GM18507 (cell line): ENCODE measurements at places on chromosomes 1 and 21.
A peak's percentile ranks its signal among the peaks of the same experiment; 100 is the strongest.

- DNase-seq: no peak
Measured at GRCh38 chr1:37085393-37085792, 51.1 kb upstream of the GRIK3 start.

DNA sequence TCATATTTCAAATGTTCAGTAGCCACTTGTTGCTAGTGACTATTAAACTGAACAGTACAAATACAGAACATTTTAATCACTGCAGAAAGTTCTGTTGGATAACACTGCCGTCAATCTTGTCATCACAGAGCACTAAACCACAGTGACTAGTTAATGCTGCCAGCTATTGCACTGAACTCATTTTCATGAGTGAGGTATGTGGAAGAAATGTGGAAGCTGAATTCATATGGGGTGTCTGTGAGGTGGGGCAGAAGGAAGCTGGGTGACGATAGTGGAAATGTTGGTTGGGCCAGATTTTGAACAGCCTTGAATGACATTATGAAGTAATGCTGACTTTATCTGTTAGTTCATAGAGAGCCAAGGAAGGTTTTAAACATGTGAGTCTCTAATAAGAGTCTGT is 49.6 kb downstream of the OSBPL9 start:
- no peak for DNase-seq

DNA sequence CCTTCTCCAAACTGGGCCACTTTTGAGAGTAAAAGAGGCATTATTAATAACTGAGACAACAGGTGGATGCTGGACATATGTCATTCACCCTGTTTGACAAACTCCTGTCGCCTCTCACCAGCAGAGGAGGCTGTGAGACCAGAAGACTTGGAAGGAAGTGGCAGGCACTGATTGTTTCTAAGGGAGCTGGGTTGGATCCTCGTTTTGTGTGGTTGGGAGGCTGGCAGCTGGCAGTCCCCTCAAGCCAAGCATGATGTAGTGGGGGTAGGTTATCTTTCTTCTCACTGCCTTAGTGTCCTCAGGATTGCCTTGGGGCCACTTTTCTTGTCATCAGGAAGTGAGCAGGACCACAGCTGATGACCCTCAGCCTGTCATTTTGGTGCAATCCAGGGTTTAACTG is 86.5 kb upstream of the KCNJ15 start:
- peak; percentile 8 for DNase-seq

DNA sequence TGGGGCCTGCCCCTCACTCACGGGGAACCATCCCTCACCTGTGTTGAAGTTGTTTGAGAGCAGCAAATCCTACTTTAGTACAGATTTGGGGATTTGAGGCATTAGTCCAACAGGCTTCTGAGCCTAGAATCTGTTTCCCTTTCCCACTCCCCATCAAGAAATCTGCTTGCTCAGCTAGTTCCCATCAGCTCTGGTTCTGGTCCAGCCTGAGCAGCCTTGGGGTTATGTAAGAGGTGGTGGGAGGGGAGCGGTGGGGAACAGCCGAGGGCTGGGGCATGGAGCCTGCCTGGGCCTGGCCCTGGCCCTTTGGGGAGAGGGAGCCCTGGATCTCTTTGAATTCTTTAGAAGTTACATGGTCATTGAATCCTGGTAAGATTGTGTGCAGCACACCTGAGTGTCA is 4.1 kb downstream of the GSTM5 start:
- DNase-seq: no peak

- DNase-seq: no peak
Measured at GRCh38 chr21:44408226-44408625, 47.1 kb upstream of the LRRC3 start.

DNA sequence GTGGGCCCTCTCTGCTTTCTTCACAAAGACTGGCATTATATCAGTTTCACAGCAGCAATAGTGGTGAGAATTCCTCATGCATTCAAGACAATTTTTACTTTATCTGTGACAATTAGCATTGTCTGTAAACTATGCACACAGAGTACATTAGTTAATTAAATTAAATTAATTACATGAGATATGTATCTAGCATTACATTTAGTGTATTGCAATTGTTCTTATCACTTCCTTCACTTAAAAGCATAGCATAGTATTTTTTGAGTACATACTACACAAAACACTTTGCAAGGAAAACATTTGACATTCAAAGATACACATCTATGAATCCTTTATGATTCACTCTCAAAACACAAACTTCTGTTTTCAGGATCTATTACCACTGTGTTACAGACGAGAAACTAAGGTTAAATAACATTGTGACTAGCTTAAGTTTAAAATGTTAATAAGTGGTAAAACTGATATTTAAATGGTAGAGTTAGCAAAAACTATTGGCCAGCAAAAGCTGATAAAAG is 1542.6 kb downstream of the PLA2G4A start:
- DNase-seq: no peak

- DNase-seq: no peak
Measured at GRCh38 chr1:217871955-217872354, 240.8 kb downstream of the SPATA17 start.

DNA sequence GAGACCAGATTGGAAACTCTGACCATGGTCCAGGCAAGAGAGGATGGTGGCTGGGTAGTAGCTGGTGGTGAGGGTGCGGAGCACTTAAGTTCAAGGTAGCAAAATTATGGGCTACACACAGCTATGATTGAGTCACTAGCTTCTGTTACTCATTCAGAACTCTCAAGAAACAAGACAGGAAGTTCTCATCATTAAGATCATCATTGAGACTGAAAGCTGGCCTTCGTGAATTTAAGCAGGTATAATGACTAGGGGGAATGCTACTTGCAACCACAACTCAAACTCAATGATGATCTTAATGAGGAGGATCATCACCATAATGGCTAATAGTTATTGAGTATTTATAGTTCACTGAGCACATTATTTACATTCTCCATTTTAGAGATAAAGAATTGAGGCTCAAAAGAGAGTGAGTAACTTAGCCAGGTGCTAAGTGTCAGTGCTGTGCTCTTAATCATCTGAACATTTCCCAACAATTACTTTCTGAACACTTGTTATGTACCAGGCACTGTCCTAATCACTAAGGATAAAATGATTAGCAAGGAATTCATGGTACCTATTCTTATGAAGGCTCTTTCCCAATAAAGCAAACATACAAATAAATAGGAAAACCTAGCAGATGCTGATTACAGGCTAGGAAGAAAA is 286.3 kb upstream of the C1orf105 start:
- DNase-seq: no peak

GRCh38 chr1:150620919-150621318 is 8.5 kb downstream of the ENSA start:
- no peak for DNase-seq

- no peak for DNase-seq
Measured at GRCh38 chr1:167678422-167678821, 43.4 kb upstream of the MPZL1 start.

DNA sequence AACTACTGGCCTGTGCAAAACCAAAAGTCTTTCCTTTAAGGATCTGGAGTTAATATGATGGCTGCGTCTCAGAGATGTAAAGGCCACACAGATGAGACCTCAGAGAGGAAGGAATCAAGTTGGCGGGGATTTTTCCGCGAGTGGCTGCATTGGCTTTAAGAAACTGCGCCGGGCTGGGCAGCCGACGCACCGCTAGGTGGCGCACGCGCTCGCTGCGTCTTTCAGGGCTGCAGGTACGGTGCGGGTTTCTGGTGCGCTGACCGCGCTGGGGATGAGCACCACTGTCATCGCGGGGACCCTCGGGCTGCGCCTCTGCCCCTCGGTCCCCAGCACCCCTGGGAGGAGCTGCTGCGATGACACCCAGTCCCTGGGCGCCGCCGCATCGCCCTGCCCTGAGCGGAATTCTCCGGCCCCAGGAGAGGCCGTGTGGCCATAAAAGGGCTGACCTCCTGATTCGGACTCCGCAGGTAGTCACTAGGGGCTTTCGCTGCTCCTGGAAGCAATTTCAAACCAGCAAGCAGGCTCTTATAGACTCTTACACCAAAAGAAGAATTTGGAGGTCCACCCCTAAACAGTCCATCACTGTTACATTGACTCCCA is 241.0 kb downstream of the KCNJ6 start:
- peak; percentile 30 for DNase-seq

DNA sequence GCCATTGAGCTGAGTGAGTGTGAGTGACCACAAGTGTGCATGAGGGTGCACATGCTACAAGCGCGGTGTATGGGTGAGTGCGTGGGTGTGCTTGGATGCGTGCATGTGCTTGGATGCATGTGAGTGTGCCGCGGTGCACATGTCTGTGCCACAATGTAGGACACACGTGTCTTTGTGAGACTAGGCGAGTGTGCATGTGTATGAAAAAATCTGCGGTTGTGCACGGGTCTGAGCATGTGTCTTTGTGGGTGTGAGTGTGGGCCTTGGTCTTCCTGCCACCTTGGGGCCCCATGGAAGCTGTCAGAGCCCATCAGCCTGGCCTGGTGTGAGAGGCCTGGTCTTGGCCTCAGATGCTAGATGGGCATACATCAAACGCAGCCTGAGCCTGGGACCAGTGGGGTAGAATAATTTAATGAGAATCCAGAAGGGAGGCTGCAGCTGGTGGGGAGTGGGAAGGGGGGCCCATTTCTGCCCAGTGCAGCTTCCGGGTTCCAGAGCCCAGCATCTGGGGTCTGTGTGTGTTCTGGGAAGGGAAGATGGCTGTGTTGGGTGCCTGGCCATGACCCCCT is 103.9 kb upstream of the SLC2A1 start:
- no peak for DNase-seq

GRCh38 chr1:232145768-232146167 is 484.2 kb downstream of the SIPA1L2 start:
- no peak for DNase-seq

DNA sequence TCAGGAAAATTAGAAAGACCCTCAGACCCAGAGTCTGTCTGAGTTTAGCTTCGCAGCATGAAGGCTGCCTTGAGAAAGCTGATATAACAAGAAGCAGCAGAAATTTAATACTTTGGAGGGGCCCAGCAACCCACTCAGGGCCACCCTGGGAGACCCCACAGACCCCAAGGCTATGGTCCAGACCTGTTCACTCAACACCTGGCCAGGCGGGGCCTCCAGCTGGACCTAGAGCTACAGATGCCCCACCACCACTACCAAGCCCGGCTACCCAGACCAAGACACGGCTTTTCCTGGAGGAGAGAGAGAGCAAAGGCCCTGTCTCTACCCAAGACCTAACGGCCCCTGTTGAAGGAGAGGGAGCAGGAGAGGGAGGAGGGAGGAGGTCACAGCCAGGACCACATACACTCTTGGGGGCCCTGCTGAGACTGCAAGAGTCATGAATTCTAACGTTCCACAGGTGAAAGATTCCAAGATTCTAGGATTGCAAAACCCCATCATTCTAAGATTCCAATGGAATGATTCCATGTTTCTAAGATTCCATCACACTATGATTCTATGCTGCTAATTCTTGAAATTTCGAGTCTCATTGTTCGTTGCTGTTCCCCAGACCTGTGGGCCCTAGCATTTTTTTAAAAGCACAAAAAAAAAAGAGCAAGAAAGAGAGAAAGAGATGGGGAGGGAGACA is 53.2 kb downstream of the LACTBL1 start:
- DNase-seq: no peak

DNA sequence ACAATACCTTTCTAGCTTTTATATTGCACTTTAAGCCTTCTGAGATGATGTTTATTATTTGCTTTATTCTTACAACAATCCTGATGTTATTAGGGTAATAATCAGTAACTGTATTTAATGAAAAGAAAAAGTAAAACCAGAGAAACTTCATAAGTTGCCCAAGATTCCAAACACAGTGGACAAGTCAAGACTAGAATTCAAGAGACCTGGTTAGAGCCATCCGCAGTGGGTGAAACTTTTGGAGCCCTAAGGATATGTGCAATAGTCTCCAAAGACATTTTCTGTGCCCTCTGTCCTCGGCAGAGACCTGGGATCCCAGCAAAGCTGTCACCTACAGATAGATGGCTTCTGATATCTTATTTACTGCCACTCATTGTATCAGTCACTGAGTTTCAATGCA is 106.8 kb upstream of the DPT start:
- DNase-seq: no peak

DNA sequence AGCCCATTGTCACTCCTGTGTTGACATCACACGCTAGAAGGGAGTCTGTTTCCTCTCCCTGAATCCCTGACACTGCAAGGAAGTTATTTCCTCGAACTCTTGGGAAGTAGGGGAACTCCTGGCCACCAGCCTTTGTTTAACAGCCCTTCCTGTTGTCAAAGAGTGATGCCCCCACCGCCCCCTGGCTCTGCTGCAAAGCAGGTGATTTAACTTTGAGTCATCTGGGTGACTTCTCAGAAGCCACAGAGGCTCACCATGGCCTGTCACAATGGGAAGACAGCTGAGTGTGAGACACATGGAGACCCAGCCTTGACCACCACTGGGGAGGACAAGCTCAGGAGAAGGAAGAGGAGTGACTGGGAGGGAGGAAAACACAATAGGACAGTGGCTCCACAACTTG is 182.8 kb downstream of the PSMG1 start:
- DNase-seq: no peak

GRCh38 chr1:168218658-168219057 is 7.1 kb upstream of the SFT2D2 start:
- DNase-seq: no peak

DNA sequence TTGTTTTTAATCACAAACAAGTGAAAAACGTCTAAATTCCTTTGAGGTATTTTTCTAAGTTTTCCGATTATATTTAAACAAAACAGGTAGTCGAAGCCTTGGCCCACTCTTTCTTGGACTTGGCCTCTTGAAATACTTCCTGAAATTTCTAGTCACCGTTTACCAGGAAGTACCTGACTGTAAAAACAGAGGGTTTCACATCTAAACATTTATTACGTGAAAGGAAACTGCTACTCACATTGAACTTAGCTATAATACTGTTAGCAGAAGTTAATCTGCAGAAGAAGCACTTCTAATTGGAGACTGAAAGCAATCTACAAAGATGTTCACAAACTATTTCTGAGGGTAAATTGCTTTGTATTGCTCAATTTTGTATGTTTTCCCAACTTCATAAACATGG is 526.0 kb upstream of the ADGRL4 start:
- DNase-seq: no peak

GRCh38 chr1:33161061-33161681 is 20.7 kb downstream of the TRIM62 start:
- no peak for DNase-seq

GRCh38 chr1:34786521-34787325 is 5.7 kb downstream of the GJB3 start:
- DNase-seq: peak; percentile 55

GRCh38 chr1:247204177-247204647 is 32.4 kb upstream of the ZNF124 start:
- no peak for DNase-seq

- DNase-seq: no peak
Measured at GRCh38 chr1:64896551-64896950, 69.8 kb downstream of the JAK1 start.

DNA sequence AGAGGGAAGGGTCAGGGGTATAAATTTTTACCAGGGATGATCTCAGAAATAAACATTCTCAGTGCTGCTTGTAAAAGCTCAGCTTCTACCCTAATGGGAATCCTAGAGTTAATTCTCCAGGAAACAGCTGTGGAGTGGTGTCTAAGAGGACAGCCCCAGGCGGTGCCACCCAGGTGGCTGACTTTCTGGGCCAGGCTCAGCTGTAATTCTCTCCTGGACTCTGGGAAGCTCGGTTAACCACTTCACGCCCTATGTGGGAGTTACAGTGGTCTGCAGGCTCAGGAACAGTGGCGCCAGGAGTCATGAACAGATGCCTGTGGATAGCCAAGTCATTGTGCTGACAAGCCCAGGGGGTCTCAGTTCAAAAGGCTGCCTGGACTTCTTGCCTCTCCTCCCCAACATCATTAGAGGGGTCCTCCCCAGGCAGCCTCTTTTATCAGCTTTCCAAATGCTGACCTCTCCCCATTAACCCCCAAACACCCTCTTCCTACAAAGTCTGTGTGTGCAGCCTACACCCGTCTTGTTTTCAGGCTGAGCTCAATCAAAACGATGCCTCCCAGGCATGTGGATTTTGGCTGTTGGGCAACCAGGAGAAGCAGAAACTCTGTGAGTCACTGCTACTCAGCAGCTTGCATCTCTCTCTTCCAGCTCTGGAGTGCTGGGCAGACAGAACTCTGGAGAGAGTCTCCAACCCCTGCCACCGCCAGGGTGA is 1.2 kb downstream of the HHIPL2 start:
- DNase-seq: no peak
